ENCODE measurements at places on chromosomes 5 and 9.

DNA sequence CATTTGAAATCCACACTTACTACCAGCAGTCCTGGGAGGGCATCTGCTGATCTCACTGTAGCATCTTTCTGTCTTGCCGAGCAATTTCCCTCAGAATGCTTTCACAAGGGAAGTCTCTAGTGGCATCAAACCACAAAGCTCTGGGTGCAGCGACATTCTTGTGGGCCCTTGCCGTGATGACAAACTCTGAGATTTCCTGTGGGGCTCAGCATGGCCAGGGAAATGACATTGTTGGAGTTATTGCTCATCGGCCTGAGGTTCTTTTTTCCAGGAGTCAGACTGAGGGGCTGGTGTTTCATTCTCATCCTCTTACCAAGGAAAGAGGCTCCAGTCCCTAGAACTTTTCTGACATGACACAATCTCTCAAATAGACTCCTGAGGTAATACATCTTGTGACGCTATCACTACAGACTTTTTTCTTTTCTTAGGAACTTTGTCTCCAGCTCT is 51.4 kb downstream of the PFDN1 start:
- no peak for DNase-seq

GRCh38 chr9:108889649-108890067 is 27.6 kb downstream of the ACTL7A start:
- no peak for DNase-seq

- no peak for DNase-seq
Observed at GRCh38 chr5:84794486-84795035, 409.9 kb upstream of the EDIL3 start.

DNA sequence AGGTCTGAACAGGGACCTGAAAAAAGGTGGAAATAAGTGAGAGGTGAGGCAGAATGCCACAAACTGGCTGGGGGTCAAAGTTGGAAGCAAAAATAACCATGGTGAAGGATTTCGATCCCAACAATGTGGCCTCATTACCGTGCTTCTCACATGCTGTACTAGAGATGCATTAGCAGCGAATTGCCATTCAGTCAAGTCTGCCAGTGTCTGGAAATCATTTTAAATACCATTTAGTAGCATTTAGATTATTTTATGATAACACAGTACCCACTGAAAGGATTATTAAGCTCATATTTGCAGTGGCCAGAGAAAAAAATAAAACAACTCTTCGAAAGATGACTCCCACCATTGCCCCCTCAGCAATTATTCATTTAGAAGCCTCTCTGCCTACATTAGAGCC is 294.6 kb upstream of the SLC24A2 start:
- DNase-seq: no peak

GRCh38 chr5:142097681-142098080 is 10.9 kb upstream of the NDFIP1 start:
- no peak for DNase-seq

- DNase-seq: no peak
Observed at GRCh38 chr5:41794471-41794870, 75.8 kb downstream of the OXCT1 start.

- DNase-seq: no peak
Observed at GRCh38 chr5:24141046-24141445, 503.7 kb downstream of the CDH10 start.

DNA sequence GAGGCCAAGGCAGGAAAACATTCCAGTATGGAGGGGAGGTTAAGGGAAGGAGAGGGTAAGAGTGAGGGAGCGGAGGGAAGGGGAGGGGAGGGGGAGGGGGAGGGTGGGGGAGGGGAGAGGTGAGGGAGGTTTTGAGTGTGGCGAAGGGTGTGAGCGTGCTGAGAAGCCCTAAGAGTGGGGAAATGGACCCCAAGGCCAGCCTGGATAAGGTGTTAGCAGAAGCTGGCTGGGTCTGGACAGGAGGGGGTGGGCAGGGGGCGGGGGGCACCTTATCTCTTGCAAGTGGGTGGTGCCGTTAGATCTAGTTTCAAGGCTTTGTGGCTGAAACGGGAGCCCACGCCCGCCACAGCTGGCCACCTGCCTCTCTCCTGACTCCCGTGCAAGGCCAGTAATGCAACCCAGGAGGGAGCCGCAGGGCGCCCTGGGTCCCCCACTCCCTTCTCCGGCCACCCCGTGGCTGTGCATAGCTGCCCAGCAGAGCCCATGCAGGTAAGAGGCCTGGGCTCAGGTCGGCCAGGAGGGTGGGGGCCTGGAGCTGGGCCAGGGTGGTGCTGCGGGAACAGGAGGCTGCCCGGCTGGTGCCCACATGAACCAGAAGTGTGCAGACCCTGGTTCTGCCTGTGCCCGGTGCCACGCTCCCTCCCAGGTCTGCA is 677 bp downstream of the RNF224 start:
- DNase-seq: no peak

- no peak for DNase-seq
Observed at GRCh38 chr5:45508135-45508534, 188.0 kb downstream of the HCN1 start.

DNA sequence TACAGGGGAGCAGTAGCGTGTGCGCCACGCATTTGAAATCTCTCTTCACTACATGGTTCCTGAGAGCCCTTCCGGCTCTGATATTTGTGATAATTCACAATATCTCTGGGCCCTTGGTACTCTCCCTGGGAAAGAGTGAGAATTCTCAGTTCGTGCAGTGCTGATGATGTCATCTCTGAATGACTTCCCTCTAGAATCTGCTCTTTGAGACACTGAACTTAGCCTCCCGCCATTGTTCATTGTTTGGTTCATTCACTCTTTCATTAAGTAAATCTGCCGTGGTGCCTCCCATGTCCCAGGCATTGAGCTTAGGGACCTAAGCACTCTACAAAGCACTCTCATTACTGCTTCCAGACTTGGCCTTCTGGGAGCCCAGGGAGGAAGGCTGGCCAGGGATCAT is 94.0 kb downstream of the PPARGC1B start:
- DNase-seq: no peak

DNA sequence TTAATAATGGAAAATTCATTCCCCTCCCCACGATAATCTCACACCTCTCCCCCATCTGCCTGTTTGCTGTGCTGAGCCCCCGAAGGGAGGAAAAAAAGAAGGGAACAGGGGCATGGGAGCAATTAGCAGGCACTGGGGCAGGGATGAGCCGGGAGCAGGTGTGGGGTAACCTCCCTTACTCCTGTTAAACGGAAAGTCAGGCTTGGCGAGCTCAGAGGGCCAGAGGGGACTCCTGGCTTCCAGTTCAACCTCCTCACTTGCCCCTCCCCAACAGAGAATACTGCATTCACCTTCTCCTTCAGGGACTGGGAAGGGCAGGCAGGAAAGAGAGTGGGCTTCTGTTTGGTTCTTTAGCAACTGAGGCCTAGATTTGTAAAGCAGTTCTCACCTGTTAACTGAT is 1.6 kb downstream of the AFAP1L1 start:
- no peak for DNase-seq

DNA sequence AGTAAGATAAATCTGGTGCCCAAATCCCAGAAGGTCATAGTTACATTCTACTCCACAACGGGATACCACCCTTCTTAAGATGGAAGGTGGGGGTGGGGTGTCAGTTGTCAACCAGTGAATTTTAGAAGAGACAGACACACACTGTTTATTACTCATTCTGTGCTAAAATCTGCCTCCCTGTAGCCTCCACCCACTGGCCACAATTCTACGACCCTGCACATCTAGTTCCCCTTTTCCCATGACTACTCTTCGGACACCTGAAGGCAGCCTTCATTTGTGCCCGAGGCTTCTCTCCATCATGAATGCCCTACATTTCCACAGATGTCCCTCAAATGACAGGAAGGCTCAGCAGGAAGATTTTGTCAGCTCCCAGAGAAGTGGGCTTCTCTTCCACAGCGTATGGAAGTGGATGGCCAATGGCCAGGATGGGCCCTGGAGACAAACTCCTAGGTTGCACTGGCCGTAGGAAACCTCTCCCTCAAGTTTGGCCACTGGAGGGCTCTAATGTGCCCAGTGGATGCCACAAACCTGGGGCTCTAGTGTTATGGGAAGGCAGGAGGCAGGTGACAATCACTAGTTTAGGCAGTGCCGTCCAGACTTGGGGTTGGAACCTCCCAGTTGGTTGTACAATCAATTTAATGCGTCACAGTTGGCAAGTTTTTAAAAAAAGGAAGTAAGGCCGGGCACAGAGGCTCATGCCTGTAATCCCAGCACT is 46.6 kb downstream of the PTPN3 start:
- no peak for DNase-seq

DNA sequence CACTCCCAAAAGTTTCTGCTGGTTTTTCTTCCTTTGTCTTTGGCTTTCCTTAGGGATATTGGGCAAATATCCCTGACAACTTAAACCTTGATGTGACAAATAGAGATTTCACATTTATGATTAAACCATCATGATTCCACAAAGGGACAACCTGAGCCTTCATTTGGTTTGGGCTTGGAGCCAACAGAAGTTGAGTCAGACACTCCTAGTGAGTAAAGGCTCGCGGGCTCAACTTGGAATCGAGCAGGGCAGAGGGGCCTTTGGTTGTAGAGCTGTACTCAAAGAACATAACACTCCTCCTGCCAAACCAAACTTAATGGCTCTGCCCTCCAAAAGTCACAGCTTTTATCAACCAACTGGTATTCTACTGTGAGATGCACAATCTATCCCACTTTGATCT is 290.2 kb upstream of the MAP3K1 start:
- DNase-seq: no peak

GRCh38 chr9:15543047-15543813 is 9.6 kb upstream of the CCDC171 start:
- no peak for DNase-seq

DNA sequence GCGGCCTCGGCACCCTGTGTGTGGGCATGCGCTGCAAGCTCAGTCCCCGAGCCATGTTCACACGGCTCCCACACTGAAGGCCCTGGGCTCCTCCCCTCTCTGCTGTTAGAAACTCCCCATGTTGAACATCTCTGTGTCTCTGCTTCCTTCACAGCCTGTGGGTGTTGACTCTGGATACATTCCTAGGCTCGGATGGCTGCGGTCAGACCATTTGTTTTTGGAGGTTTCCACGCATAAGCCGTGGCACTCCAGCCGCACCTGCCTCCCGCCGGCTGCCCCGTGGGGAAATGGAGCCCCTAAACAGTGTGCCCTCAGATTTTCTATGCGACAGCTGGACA is 31.2 kb upstream of the LRRC14B start:
- DNase-seq: no peak

GRCh38 chr9:116484492-116485061 is 202.5 kb upstream of the TRIM32 start:
- no peak for DNase-seq

GRCh38 chr5:61575103-61575502 is 243.0 kb downstream of the ZSWIM6 start:
- no peak for DNase-seq

DNA sequence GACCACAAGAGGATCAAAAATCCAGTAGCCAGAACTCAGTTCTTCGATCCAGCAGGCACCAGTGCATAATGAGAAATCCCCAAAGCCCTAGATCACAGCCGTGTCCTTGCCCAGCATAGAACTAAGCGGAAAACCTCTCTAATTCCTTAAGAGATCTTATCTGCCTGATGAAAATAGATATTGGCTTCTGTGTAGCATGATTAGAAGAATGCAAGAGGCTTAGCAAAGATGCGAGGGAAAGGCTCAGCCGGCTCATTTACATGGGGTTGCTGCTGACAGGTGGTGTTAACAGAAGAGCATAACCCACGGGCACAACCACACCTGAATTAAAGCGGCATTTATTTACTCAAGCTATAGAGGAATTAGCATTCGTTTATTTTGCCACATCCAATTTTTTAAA is 400.0 kb upstream of the ADAMTS16 start:
- no peak for DNase-seq

GRCh38 chr5:123585871-123586270 is 73.9 kb downstream of the CSNK1G3 start:
- no peak for DNase-seq

DNA sequence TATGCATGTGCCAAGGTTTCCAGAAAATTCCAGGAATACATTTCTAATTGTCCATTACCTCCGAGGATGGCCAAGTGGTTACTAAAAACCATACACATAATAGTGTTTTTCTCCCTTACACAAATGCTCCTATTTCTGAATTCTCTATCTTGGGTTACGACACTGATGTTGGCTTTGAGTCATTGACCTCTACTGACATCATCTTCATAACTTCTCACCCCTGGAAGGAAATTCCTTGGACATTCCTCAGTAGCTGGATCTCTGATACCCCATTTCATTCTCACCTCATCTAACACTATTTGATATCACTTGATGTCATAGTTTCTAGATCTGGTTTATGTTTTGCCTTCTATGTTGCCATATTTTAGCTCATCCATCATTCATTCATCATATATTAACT is 287.2 kb downstream of the CTNND2 start:
- DNase-seq: no peak

- no peak for DNase-seq
Observed at GRCh38 chr5:103357636-103358035, 99.1 kb downstream of the MACIR start.

DNA sequence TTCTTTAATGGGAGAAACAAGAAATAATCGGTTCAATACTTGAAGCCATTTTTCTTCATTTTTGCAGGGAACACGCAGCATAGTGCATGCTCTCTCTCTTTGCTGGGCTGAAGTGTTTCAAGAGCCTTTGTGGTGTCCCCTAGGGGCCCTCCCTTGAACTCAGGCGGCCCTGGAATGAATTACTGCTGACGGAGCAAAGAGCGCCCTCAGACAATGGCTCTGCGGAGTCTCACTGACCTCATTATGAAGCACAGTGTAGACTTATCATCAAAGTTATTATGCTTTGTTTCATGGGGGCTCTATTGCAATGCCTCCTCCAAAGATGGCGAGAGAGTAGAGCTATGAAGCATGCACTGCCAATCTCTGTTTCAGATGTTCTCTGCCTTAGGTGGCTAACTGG is 64.8 kb upstream of the ADCY2 start:
- no peak for DNase-seq

DNA sequence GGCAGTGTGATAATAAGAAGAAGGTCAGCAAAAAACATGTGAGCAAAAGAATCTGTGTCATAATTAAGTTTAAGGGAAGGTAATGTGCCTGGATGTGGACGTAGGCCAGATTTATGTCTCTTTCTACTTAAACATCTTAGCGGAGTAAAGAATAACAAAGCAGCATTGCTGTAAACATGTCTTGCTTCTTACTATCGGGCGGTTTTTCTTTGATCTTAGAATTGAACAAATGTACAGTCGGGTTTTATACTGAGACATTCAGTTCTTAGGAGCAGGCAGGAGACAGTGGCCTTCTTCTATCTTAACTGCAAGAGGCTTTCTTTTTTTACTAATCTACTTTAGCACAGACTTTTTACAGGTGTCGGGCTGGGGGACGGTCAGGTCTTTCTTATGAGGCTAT is 40.4 kb upstream of the FLT4 start:
- DNase-seq: no peak

DNA sequence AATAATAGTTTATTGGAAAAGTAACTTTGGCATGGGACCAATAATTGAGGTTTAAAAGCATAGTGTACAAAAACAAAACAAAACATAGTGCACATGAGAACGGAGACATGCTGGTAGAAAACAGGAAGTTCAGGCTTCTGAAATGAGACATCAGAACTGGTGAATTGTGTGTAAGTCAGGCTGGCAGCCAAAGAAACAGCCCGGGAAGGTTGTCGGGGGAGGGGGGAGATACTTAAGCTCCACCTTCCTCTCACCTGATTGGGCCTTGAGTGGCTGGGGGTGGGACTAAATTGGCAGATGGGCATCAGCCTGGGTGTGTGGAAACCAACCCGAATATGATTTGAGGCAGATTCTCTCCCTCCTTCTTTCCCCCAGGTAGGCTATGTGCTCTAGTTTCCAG is 256.3 kb downstream of the SMARCA2 start:
- no peak for DNase-seq

Measured in stimulated activated CD8-positive, alpha-beta memory T cell treated with anti-CD3 and anti-CD28 coated beads, Interleukin-4, amount 100 ng/mL, for 1 hour (primary cell).